ENCODE measurements at places on chromosomes 1 and 21.

DNA sequence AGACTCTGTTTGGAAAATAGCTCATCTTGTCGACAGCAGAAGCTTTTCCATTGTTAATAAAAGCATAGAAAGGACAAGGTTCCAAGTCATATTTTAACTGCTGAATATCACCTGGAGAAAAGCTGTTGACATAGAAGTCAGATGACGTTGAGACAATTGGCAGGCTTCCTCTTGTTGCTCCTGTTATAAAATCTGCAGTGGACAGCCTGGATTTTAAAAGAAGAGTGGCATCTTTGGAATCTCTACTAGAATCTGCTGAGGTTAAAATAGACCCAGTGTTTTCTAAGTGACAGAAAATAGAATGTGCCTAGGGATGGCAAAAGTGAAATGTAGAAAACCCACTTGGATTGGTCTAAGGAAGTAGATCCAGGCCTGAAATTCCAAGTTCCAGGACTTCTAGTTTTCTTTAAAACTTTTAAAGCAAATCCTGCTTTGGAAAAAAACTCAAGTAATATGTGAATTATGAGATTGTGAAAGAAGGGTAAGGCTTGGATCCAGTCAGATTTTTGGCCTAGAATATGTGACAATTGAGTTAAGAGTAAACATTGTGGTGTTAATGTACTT lies 53.6 kb upstream of the NEXN start:
- peak; percentile 60 for DNase-seq

DNA sequence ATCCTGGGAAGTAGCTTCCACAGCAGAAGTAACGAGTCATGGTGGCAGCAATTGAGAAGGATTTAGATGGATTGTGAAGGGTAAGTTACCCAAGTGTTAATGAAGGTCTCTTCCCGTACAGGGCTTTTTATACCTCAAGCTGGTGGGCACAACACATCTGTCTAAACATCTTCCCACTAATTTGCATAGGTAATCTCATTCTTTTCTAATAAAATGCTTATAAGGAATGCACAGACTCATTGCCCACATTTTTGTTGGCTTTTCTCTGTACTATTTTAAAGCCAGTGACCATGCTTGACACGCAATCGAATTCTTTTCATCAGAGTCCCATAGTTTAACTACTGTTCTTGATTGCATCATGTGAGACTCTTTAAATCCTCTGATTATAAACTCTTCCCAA lies at the start of gene KRTAP7-1:
TSS of gene KRTAP7-1 (minus strand) at position 101 of the 400 bp plus-strand sequence. CDS start at position 40, 61 bp downstream.
- DNase-seq: peak; percentile 4

- DNase-seq: no peak
These were observed 133.1 kb downstream of the SMYD3 start for GRCh38 chr1:246373828-246374569.

- DNase-seq: peak; percentile 69
These were observed 64.0 kb downstream of the SLC19A1 start for GRCh38 chr21:45478115-45478801.

Measured in fibroblast of skin of abdomen (primary cell).